NCI-H526 treated with DMSO at 0.1 percent for 48 hours (cell line): ENCODE measurements at places on chromosomes 12 and 14.
A peak's percentile ranks its signal among the peaks of the same experiment; 100 is the strongest.

DNA sequence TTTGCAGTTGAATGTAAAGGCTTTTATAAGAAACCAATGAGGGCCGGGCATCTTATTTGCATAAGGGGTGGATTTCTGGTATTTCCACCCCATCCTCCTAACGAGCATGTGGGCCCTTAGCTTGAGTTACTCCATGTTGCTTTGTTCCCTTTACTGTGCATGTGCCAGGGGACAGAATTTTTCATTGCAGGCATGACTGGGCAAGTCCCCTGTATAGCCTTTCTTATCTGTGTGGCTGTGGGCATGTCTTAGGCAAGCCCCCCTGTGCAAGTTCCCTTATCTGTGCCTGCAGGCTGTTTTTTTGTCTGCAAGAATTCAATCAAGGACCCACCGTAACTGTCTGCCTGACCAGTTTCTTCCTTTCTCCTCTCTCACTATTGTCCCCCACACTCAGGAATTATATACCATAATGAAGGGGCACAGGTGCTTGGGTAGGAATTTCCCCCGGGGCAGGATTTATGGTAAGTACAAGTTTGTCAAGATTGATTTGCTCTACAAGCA is 152.2 kb upstream of the CNOT2 start:
- DNase-seq = no peak

- DNase-seq = no peak
Observed at GRCh38 chr12:91746976-91747375, 398.7 kb downstream of the BTG1 start.

- no peak for DNase-seq
Observed at GRCh38 chr12:128316973-128317526, 50.1 kb downstream of the TMEM132C start.

DNA sequence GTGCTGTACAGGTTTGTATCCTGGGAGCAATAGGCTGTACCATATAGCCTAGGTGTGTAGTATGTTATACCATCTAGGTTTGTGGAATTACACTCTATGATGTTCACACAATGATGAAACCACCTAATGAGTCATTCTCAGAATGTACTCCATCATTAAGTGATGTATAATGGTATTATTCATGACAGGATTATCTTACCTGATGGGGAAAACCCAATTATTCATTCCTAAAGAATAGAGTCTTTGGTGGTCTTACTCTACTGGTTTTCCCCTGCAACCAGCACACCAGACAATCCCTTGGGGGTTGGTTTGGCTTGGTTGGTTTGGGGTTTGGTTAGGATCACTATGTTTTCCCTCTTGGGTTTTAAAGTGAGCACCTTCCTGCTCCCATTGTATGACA is 12.6 kb upstream of the OR10P1 start:
- DNase-seq = no peak

DNA sequence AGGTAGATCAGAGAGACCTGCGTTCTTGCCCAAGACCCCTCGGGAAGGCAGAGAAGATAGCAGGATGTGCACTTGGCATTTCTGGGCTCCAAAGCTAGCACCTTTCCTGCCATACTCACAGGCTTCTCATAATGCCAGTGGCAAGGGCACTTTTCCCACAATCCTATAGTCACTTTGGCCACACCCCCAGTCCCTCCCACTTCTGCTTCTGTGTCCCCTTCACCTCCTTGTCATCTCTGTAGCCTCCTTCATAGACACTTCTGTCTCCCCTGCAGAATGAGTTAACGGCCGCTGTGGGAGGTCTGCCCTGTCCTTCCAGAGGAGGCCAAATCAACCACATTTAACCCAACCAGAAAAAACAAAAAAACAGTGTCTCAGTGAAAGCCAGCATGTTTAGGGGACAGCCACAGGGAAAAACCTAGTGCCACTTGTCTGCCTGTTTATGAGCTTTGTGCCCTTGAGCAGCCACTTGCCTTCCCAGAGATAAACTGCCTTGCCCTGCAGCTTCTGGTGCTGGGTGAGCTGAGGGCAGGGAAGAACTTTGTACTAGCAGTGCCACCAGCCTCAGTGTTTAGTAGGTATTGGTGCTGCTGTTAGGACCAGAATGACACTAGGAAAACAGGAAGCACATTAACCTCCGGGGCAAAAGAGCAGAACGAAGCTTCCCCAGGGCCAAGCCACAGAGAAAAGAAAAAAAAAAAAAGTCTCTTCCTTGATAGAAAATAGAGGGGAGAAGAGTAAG is 193.0 kb upstream of the PWP1 start:
- no peak for DNase-seq

DNA sequence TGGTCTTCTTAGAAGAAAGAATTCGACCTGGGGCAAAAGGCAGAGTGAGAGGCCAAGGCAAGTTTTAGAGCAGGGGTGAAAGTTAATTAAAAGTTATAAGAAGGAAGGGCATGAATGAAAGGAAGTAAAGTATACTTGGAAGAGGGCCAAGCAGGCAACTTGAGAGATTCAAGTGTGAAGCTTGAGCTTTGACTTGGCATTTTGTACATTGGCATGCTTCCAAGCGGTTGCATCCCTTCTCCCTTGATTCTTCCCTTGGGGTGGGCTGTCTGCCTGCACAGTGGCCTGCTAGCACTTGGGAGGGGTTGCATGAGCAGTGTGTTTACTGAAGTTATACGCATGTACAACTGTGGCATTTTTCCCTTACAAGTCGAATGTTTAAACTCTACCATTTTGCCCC is 74.8 kb upstream of the MGAT4C start:
- no peak for DNase-seq

GRCh38 chr14:96754162-96754844 is 42.9 kb upstream of the VRK1 start:
- DNase-seq = no peak

DNA sequence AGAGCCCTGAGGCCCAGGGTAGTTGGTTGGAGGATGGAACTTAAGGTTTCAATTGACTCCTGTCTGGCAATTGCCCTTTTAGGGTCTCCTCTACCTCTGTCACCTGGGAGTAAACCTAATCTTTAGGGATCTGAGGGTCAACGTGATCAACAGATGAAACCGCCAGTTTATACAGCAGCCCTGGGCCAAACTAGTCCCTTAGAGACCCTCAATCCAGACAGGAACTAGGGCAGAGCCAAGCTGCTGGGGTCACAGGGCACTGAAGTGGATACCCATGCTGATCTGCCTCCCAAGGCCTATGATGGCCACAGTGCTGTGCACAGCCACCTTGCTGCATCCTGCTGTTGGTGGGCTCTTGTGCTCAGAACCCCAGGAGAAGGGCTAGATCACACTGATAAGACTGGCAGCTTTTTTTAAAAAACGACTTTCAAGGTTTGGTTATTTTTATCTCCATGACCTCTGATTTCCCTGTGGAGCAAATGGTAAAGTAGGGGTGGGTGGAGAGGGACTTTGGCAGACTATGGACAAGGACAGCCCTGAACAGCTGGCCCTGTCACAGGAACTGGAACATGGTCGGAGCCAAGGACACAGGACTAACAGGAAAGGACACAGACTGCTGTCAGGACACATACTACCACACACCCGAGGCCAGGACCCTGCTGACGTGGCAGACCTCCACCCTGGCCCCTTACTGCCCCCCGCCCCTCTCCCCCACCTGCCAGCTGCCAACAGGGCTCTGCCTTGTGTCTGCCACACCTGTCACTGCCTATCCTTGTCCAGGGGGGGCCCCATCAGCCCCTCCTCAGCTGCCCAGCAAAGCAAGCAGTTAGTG is 474 bp downstream of the FITM1 start:
- DNase-seq = no peak

DNA sequence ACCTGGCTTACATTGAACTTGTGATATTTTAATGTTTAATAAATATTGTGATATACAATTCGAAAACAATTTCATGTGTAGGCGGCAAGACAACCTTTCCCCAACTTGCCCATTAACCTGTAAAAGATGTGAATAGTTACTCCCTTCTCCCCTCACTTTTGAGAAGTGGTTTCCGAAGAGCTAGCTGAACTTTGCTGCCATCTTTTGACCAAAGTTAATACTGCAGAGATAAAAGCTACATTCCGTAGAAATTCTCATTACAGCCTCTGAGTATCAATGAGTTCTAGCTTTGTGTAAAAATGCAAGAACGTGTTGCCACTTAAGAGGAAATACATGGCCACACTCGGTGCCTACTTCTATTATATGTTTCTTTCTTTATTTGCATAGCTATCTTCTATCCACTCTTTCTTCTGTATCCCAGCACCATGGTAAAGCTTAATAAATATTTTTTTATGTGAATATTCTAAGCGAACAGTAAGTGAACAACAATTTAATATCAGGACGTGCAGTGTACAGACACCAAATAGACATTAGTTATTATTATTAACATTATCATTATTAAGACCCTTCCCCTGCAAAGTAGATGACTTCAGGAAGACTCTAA is 105.1 kb upstream of the TMEM260 start:
- peak; percentile 53 for DNase-seq

DNA sequence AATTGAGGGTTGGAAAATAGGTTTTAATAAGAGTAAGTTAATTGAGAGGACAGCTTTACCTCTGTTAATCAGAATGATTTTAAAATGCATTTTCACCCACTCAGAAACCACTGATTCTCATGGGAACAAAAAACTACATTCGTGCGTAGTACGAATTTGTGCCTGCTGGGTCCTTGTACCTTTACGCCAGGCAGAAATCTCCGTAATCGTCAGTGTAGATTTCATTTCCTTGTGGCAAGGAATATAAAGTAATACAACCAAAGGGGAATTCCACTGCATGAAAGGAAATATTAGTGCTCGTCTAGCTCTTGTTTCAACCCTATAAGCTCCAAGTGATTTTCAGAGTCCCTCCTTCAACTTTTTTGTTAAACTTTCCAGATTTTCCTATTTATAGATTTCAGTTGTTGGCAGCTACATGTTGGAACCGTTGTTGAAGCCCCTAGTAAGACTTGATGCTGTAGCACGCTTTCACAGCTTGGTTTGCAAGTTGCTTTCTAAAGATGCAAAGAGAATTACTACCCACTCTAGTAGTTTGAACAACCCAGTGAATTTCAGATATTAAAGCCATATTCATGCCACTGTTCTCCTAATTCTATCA is 90.6 kb downstream of the ETV6 start:
- no peak for DNase-seq

DNA sequence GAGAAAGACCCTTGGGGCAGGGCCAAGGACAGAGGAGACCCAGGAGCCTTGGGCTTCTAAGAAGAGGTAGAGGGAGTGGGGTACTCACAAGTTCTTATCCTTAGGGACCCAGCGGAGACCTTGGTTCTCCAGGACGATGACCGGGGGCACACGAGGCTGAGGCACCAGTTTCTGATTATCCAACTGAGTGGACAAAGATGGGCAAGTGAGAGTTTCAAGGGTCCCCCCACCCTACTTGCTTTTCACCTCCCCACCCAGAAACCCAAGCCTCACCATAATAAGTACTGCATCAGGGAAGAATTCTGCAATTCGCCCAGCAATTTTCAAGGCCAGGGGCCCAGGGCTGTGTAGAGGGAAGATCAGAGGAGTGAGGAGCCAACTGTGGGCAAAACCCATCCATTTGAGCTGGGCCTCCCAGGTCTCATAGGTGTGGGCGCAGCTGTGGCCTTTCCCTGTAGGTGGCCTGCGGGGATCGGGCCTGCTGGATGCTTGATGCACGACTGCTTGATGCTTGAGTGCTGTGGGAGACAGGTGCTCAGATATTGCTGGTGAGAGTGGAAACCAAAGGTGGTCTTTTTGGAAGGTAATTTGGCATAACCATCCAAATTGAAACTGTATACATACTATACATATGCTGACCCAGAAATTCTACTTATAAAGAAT is 2.0 kb downstream of the EMC9 start:
- DNase-seq = no peak

DNA sequence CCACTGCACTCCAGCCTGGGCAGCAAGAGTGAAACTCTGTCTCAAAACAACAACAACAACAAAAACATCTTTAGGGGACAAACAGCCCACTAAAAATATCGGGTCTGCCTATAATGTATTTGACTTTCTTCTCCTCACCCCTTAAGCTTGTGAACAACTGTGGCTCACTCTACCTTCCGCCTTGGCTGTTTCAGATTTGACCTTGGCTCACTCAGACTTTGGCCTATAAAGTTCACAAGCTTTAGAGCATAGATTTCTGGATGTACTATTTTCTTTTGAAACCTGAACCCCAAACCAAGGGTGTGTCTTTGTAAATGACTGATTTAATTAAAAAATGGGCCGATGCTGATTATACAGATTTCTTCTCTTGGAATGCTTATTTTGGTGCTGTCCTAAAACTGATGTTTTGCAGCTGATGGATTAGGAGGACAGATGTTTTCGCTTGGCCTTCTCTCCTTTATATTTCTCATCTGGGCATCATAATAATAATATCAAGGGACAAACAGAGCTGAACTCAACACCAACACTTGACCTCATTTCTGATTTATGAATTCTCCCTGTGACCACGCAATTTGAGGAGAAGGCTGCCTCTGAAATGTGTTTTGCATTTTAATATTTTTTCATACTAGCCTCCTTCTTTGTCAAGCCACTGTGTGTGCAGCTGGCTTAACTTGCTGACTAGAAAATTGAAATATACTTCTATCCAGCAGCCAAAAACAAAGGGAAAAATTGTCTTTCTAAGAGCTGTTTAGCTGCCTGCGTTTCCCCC is 40.2 kb upstream of the RASSF3 start:
- no peak for DNase-seq
